T1000 (cell line): ENCODE measurements at places on chromosomes 2 and 18.

DNA sequence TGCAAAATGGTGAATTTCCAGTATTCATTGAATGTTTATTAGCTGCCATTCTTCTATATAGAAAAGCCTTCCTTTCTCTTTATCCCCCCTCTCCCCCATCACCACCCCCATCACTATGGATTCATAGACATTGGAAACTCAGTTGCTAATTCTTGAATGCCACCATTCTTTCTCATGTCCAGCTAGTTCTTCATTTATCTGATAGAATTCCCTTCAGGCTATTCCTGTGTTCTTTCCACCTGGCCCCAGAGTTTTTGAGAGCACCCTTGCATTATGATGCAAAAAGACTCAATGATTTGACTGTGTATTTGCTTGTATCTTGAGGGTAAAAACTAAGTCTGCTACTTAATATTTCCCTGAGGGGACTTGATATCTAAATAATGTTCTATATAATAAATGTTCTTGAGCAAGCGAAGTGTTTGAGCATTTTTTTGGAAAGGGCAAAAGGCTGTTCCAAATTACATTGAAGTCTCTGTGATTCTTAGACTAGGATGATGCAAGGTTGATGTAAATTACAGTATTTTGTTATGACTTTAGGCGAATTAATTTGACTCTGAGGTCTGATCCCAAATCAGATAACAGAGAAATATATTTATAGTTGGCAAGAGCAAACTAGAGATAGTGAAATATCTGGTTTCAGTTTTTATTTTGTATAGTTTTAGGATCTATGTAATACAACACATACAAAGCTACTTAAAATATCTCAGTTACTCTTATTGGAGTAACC lies 18.8 kb upstream of the SOS1 start:
- no peak for DNase-seq

DNA sequence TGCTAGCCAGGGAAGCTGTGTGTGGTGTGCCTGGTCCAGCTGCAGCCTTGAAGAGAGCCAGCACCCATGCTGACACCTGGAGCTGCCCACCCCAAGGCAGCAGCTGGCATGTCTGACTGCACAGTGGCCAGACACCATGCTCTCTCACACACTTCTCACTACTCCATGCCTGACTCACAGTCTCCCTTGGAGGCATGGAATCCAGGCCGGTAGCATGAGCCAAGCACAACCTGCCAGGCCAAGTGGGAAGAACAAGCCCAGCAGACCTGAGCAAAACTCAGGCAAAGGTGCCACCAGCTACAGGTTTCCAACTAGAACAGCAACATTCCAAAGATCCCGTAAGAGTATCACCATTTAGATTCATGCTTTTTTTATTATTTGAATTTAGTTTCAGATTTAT lies 625.3 kb upstream of the LRRTM4 start:
- DNase-seq: no peak

DNA sequence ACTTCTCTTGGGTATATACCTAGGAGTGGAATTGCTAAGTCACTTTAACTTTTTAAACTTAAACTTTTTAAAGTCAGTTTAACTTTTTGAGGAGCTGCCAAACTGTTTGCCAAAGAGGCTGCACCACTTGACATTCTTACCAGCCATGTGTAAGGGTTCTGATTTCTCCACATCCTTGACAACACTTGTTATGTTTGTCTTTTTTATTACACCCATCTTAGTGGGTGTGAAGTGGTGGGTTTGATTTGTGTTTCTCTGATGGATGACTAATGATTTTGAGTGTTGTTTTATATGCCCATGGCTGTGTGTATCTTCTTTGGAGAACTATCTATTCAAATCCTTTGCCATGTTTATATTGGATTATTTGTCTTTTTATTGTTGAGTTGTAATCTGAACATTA lies 13.6 kb downstream of the ASAP2 start:
- DNase-seq: no peak

DNA sequence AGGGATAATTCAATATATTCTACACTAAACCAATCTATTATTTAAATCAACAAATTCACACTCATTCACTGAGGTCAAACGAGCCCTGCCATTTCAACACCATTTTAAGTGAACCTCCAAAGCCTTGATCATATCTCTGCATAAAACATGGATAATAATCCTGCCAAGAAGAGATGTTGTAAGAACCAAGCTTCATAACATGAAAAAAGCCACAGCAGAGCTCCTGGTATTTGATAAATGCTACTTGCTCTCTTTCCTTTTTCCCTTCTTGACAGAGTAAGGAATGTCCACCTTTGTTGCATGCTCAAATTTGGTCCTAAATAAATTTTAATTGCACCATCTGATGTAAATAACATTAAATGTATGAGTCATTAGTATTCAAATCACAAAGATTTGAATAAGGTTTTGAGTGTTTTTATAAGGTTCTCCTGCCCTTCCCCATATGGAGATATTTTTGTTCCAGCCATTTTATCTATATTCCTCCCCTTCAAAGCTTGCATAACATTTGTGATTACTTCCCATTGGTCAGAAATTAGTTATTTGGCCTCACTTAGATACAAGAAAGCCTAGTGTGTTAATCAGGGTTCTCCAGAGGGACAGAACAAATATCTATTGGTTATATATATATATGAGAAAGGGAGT lies 318.8 kb downstream of the RND3 start:
- DNase-seq: no peak

- DNase-seq: no peak
Measured at GRCh38 chr2:204695506-204695905, 150.2 kb downstream of the PARD3B start.

- no peak for DNase-seq
Measured at GRCh38 chr18:12233378-12233777, 20.8 kb upstream of the CIDEA start.
